ENCODE measurements at places on chromosomes 2 and 18. TPM values are rescaled to one million over a fixed set of nuclear protein-coding genes. Genes with fewer than 3 reads are reported as not detected.

The SCN9A gene
- 2.2 TPM for total RNA-seq

The TXNDC2 gene
- not detected for total RNA-seq

The KCNJ13 gene
- not detected for total RNA-seq

- no peak for DNase-seq
These were observed 396.4 kb upstream of the TNP1 start for GRCh38 chr2:217256251-217256650.

GRCh38 chr2:173017646-173018420 is 57.8 kb upstream of the MAP3K20 start:
- no peak for DNase-seq

GRCh38 chr2:223238301-223238700 is 186.3 kb downstream of the KCNE4 start:
- DNase-seq = no peak

- DNase-seq = no peak
These were observed 44.4 kb upstream of the TANK start for GRCh38 chr2:161115605-161116380.

GRCh38 chr2:103435010-103435409 is 673.2 kb downstream of the TMEM182 start:
- DNase-seq = peak; percentile 59

DNA sequence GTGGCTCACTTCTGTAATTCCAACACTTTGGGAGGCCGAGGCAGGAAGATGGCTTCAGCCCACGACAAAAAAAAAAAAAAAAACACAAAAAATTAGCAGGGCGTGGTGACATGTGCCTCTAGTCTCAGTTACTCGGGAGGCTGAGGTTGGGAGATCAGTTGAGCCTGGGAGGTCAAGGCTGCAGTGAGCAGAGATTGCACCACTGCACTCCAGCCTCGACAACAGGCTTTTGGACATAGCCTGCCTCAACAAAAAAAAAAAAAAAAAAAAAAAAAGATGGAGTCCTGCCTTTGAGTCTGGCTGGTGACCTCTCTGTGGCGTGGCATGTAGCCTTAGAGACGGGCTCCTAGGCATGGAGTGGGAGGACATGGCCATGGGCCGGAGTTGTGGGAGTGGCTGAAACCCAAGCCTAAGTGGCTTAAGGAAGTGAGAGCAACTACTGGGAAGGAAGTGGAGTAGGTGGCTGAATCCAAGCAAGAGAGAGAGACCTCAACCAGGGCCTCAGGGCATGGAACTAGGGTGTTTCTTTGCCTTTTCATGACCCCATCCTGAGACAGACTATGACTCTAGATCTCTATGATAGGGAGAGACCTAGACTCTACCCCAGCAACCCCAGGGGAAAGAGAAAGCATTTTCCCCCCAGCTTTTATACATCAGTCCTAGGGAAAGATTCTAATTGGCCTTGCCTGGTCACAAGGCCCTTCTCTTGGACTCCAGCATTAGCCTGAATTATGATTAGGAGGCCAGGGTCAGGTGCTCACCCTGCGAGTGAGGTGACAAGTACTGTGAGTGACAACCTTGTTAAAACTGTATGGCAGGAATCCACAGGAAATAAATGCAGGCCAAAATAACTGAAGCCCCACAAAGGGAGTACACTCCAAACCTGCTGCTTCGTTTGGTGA is 34.2 kb downstream of the NPAS2 start:
- no peak for DNase-seq

DNA sequence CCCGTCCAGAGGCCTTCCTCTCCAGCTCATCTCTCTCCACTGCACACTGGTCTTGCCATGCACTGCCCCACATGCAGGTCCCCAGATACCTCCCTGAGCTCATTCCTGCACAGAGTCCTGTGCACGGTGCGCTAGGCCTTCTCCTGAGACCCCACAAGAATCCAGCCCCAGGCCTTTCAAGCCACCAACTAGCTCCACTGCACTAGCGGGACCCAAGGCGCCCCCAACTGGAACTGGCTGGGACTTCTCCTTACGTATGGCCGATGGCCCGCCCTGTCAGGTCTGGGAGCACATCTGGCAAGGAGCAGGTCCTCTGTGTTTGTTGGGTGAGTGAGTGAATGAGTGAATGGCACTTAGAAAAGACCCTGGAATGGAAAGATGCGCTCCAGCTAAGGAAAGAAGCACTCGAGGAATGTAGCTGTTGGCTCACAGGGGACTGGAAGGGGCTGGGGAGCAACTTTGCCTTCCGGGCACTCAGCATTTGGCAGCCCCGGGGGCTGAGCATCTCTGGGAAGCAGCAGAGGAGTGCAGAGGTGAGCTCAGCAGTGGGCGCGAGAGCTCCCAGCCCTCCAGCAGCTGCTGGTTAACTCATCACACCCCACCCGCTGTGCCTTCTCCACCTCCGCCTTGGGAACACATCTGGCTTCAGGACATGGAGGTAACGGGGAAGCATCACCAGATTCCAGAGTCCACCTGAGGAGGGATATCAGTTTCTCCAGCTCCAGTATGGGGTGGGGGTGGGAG is 223.1 kb downstream of the GLI2 start:
- DNase-seq = no peak

GRCh38 chr2:96824079-96824870 is 8.2 kb downstream of the CNNM3 start:
- DNase-seq = no peak

The CHRNG gene
- total RNA-seq = not detected

The MC5R gene
- not detected for total RNA-seq

GRCh38 chr2:241051578-241052487 is 50.3 kb downstream of the MTERF4 start:
- no peak for DNase-seq

- peak; percentile 87 for DNase-seq
These were observed 93.0 kb upstream of the SMAD2 start for GRCh38 chr18:48023334-48024008.

DNA sequence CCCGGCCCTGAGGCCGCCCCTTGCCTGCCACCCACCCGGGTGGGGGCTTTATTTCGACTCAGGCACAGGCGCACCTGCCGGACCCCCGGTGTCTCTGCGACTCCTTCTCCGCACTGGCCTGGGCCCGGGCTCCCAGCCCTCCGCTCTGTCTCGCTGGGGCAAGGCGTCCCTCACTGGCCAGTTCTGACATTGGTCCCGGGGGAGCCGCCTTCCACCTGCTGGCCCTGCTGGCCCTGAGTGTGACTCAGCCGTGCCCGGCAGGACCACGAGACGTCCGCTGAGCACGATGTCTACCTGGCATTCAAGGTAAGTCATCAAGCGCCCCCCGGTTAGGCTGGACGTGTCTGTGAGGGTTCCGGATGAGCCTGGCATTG is 131.5 kb upstream of the CTDP1 start:
- no peak for DNase-seq

DNA sequence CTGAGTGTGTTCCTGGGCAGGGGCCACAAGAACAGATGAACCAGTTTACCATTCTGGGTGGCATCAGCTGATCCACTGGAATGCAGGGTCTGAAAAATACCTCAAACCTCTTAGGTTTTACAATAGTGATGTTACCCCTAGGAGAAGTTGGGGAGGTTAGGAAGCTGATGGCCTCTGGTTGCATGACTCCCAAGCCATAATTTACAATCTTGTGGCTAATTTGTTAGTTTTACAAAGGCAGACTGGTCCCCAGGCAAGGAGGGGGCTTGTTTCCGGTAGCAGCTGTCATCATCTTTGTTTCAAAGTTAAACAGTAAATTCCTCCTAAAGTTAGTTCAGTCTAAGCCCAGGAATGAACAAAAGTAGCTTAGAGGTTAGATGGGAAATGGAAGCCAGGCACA is 113.8 kb upstream of the SLC38A11 start:
- no peak for DNase-seq

The RIT2 gene
- not detected for total RNA-seq

GRCh38 chr2:181441670-181442069 is 15.5 kb upstream of the ITGA4 start:
- no peak for DNase-seq

- DNase-seq = no peak
These were observed 4.7 kb downstream of the GNLY start for GRCh38 chr2:85698880-85699254.

GRCh38 chr2:74821177-74822126 is 12.5 kb upstream of the HK2 start:
- DNase-seq = no peak
